M059J (cell line): ENCODE measurements at places on chromosomes 3 and 15.

- DNase-seq, result no peak
Measured at GRCh38 chr3:183823963-183824362, 1.4 kb downstream of the MAP6D1 start.

- peak; percentile 90 for DNase-seq
Measured at GRCh38 chr3:159416856-159417255, 571.8 kb upstream of the IL12A start.

- peak; percentile 77 for DNase-seq
Measured at GRCh38 chr3:100650651-100651619, 41.5 kb downstream of the ADGRG7 start.

DNA sequence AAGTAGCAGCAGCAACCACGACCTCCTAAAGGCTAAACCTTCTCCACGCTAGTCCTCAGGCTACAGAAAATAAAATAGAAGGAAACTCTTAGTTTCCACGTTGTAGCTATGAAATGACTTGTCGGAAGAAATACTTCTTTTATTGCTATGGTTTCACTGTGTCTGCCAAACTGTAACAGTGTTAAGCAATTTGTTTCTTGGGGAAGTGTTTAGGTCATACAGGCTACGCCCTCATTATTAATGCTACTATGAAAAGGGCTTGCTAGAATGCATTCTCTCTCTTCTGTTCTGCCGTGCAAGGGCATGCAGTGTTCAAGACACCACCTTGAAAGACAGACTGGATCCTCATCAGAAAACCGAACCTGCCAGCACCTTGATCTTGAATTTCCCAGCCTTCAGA, 462.7 kb downstream of the PLOD2 start:
- no peak for DNase-seq

- no peak for DNase-seq
Measured at GRCh38 chr3:61545716-61546115, 15.7 kb upstream of the PTPRG start.

DNA sequence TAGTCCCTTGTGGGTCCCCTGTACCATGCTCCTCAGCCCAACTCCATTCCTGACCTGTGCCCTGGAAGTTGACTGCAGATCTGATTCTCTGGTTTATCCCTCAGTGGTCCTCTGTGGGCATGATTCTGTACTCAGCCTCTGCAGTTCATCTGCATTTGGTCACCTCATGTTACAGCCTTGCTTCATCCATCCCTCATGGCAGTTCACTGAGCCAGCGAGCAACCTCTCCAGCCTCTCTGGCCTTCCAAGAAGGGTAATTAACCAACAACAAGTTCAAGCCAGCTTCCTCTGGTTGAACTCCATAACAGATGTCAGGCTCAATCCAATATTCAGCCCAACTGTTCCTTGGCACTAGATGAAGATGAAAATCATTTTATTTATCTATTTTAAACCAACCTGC, 509.5 kb downstream of the NTRK3 start:
- no peak for DNase-seq

DNA sequence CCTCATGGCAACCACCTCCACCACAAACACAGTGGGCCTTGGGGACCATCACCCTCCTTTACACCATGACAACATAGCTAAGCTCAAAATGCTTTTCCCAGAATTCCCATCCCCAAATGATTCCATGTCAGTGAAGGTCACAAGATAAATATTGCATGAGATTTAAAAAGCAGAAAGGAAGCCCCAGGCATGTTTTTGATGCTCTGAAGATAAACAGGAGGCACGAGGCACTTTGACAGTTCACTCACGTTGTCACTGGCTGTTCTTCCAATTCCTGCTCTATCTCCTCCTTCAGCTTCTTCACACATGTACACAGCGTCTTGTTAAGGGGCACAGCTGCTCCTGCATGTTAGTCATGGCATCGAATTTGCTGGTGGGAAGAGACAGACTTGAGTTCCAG, 180.4 kb downstream of the STAC start:
- no peak for DNase-seq

GRCh38 chr3:171481011-171481410, 20.8 kb upstream of the TNIK start:
- no peak for DNase-seq

- no peak for DNase-seq
Measured at GRCh38 chr3:191768421-191768820, 307.5 kb downstream of the PYDC2 start.
